LHCN-M2 (cell line): ENCODE measurements at places on chromosomes 5 and 9.

GRCh38 chr9:92297611-92298010, 4.1 kb upstream of the IARS1 start:
- DNase-seq: no peak

- DNase-seq: no peak
These were observed 13.2 kb upstream of the CCL21 start for GRCh38 chr9:34723141-34723540.

DNA sequence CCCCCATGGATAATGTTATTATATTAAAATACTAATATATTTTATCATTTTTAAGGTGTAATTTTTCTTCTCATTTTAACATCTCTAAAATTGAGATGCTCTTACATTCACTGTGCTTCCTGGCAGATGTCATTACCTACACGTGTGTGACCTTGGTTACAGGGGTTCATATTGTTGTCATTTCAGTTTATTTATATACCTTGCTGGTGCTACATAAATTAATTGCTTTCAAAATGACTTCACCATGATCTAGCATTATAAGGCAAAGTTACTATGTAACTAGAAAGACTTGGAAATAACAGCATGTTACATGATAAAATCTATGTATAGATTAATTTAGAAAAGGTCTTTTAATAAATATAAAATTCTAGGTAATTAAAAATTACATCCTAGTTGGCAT, 60.9 kb downstream of the ARHGEF28 start:
- no peak for DNase-seq

DNA sequence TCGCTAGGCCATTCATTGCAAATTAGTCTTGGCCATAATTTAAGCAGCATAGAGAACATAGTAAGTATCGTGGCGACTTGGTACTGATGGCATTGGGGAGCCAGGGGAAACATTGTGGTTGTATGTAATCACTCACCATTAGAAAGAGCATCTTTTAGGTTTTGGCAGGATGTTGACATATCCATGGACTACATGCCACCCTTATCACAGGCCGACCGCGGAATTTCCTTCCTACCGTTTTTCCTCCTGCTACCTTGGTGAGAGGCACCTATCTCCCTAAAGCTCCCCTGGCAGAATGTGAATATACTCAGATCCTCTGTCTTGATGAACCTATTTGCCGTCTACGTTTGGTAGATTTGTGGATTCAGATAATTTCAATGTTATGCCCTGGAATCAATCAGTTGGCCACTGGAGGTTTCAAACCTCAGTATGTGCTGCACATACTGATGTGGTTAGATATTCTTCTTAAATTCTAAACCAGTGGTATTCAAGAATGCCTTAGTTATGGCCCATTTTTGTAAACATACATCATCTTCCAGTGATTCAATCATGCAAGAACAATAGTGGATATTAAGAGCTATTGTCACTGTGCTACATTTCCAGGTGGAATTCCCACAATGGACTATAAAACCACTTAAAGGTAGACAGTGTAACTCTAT, 271.0 kb upstream of the HAPLN1 start:
- peak; percentile 4 for DNase-seq

DNA sequence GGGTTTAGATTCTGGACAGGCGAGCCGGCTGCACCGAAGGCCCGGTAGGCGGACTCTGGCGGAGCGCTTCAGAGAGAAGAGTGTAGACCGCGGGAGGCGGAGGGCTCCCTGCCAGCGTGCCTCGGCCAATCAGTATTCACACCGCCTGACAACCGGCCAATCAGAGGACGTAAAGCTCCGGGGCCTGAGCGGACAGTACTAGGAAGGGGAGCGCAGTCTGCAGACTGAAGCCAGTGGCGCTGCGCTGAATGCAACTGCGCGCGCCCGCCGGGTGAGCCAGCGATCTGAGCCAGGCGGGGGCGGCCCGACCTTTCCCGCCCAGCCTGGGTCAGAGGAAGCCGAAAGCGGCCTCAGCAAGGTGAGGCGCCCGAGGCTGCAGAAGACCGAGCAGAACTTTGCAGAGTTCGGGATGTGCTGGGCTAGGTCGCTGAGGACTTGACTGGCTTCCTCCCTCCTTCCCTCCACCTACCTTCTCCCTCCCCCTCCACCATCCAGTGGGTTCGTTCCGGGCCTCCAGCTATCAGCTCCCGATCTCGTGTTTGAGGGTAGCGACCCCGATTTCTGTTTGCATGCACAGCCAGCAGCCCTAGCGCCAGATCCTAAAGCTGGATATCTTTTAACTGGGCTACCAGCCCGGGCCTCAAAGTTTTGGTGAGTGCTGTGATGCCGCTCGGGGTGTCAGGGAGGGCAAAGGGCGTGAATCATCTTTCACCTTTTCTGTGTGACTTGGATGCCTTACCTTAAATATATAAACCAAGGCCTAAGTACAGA, at the start of gene DMRT2:
Gene DMRT2 (plus strand): TSS at position 233 of the 771 bp plus-strand sequence. CDS start 1,257 bp downstream, outside the sequence.
- DNase-seq: peak; percentile 56

DNA sequence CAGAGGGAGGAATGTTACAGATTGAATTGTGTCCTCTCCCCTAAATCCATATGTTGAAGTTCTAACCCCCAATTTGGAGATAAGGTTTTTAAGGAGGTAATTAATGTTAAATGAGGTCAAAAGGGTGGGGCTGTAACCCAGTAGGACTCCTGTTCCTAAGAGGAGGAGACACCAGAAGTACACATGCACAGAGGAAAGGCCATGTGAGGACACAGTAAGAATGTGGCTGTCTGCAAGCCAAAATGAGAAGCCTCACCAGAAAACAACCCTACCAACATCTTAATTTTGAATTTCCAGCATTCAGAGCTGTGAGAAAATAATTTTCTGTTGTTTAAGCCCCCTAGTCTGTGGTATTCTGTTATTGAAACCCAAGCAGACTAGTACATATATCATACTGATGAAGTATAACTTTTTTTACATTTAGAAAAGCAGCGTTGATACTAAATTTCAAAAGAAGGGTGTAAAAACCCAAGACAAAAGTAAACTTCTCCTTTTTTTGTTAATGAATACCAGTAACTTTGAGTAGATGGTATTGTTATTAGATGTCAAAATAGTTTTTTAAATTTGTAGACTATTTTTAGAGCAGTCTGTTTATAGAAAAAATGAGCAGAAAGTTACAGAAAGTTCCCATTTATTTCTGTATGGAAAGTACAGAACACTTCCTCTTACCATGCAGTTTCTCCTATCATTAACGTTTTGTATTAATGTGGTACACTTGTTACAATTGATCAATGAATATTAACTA, 25.1 kb downstream of the RNF180 start:
- DNase-seq: no peak

DNA sequence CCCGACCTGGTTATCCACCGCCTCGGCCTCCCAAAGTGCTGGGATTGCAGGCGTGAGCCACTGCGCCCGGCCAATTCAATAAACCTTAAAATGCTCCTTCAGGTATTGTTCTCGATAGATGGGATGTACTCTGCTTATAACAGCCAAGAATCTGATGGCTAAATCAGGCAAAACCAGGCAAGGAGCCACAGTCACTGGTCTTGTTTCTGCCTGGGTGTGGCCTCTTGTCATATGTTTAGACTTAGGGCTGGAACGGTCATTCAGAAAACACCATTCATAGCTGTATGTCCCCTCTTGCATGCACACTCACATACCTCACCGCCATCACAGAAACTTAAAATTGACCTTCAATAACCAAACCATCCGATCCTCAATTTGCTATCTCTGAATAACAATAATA, 7.7 kb downstream of the FAM219A start:
- no peak for DNase-seq

GRCh38 chr9:14198047-14198840, 115.7 kb downstream of the NFIB start:
- peak; percentile 43 for DNase-seq

DNA sequence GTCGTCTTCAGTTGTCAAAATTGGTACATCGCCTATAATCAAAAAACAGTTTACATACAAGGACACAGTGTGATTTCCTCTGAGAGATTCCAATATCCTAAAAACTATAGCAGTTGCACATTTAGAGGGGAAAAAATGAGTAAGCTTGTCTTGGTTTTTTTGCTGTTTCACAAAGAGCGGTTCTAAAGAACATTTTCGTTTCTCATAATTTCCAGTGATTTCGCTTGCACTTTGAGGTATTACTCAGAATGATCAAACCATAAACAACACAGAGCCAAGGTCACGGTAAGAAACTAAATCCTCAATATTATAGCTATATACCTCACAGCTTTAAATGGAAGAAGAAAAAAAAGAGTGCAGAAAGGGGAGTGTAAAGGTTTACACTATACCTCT, 861 bp downstream of the MTX3 start:
- no peak for DNase-seq

DNA sequence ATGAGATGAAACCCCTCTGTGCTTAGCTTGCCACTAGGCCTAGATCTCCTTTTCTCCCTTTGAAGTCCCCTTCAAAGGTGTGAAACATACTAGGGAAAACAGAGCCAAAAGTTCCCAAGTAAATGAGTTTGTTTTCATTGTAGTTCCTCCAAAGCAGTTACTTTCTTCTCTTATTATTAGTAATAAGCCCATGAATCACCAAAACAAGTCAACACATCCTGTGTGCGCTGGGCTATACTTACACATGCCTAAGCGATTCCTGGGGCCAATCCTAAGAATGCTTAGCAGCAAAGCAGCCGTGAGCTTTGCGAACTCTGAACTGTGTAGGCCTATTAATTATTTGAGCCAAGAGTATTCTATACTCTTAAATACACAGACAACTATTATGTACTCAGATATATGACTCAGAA, 7.6 kb downstream of the ENC1 start:
- peak; percentile 52 for DNase-seq

DNA sequence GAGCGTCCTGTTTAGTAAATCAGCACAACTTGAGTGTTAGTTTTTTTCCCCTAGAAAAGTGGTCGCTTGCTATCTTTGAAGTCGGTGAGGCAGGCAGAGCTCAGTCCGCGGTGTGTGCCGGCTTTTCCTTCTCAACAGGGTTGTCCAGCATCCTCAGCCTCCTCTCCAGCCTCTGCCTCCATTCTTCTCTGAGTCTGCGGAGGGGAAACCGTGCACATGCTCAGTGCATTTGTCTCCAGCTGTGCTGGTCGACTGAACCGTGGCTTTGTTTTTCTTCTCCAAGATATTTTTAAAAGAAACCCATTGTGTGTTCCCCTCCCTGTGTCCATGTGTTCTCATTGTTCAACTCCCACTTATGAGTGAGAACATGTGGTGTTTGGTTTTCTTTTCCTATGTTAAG, 25.3 kb downstream of the FAM240B start:
- DNase-seq: no peak

GRCh38 chr5:133750356-133750755, 138.0 kb upstream of the FSTL4 start:
- no peak for DNase-seq

- no peak for DNase-seq
These were observed 277.2 kb downstream of the ARHGEF28 start for GRCh38 chr5:73903169-73903568.

DNA sequence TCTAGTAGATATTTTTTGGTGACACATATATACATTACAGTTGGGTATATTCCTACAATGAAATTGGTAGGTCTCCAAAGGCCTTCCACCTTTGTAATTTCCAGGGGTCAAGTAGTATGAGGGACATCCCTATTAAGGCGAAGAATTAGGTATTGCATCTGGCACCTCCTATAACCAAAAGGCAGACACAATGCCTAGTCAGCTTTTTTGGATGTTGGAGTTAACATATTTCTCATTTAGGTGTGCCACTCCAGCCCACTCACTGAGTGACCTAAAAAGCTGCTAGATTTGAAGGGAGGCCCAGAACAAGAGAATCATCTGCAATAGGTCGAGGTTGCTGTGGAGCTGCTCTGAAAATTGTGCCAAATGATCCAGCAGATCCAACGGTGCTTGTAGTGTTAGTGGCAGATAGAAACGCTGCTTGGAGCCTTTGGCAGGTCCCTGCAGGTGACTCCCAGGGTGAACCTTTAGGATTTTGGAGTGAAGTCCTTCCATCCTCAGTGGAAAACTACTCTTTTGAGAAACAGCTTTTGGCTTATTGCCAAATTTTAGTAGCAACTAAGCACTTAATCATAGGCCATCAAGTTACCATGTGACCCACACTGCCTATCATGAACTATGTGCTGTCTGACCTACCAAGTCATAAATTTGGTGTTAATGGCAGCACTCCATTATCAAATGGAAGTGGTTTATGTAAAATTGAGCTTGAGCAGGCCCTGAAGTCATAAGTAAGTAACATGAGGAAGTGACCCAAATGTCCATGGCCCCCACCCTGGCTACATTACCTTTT, 15.7 kb upstream of the FNIP1 start:
- DNase-seq: peak; percentile 7

DNA sequence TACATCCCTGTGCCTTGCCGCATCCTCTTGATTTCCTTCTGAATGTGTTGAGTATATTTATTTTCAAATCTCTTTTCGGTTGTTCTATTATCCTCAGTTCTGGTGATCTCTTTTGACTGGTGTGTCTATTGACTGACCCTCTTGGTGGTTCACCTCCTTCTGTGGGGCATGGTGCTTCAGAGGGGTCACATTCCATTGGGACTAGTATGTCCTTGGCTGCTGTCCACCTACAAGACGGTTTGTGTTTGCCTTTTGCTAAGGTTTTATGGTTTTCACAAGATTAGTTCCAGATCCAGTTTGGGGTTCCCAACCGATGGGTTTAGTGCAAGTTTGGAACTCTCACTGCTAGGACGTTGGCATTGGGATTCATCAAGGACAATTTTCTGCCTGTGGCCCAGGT, 66.6 kb downstream of the PHF2 start:
- peak; percentile 61 for DNase-seq

DNA sequence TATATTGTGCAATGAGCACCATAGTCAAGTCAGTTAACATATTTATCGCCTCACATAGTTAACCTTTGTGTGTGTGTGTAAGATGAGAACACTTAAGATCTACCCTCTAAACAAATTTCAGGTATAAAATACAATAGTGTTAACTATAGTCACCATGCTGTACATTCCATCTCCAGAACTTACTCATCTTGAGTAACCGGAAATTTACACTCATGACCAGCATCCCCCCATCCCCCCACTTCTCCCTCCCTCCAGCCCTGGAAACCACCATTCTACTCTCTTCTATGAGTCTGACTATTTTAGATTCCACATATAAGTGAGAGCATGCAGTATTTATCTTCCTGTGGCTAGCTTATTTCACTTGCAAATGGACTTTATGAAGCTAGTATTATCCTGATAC, 40.3 kb downstream of the ZNF354A start:
- no peak for DNase-seq

DNA sequence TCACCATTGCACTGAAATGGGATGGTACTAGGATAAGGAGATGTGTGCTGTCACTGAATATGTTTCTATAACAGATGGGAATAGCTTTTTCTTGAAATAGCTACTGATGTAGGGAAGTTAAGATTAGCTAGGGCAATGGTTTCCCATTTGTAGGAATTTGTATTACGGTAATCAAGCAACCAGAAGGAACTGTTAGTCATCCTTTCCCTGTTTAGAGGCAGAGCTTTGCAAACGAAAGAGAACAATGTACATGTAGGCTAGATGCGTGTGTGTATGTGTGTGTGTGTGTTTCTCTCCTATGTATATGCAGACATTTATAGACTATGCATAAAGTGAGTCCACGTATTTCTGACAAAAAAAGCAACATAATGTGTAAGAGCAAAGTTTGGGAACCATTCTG, 171.9 kb upstream of the GRIA1 start:
- DNase-seq: no peak

GRCh38 chr5:9423571-9423970, 122.3 kb downstream of the SEMA5A start:
- DNase-seq: peak; percentile 59

GRCh38 chr5:1017691-1018455, 9.3 kb downstream of the NKD2 start:
- no peak for DNase-seq

GRCh38 chr5:132272311-132273210, 15.1 kb downstream of the PDLIM4 start:
- peak; percentile 51 for DNase-seq
